ENCODE measurements at places on chromosomes 1 and 21.

DNA sequence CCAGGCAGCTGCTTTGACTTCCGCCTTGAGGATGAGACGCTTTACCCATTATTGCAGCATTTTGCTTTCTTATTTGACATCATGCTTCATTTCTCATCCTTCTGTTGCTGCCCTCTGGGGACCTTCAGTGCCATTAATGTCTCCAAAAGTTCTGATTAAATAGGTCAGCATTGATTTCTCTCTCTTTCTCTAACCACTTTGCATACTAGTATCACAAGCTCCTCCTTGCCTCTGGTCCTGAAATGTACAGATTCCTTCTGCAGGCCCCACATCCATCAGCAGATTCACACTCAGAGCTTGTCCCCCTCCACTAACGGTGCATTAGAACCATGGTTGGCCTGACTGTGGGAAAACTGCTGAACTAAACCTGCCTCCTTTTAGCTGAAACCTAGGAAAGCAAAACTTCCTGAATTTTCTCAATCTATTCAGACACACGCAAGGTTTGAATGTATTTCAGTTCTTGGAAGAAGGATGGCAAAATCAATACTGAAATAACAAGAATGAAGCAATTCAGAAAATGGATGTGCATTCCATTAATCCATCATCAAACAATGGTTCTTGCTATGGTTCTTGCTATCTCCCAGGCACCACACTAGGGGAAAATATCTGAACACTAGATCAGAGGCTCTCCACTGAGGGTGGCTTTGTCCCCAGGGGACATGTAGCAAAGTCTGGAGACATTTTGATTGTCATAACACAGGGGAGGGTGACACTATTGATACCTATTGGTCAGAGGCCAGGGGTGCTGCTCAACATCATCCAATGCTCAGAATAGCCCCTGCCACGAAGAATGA, 154.5 kb downstream of the PCP4 start:
- no peak for DNase-seq

- no peak for DNase-seq
Measured at GRCh38 chr1:106787520-106787919, 269.0 kb upstream of the PRMT6 start.

- DNase-seq: no peak
Measured at GRCh38 chr21:31204801-31205200, 139.3 kb downstream of the TIAM1 start.

DNA sequence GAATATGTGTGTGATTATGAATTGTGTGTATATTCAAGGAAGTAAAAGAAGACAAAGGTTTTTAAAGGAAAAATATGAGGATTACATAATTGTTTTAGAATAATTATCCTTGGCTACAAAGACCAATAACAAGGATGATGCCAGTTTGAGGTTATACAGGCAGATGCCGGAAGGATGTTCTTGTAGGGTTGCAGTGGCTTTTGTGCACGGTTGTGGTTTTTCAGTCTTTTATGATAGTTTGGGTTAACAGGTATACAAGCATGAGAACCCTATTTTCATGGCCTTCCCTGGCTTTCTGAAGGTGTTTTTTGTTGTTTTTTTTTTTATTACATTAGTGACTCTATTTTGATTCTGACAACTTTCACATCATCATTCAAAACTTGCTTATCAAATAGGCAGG, 4.9 kb downstream of the CR2 start:
- no peak for DNase-seq

GRCh38 chr1:118333601-118334210, 148.7 kb upstream of the SPAG17 start:
- no peak for DNase-seq

GRCh38 chr1:243962541-243962940, 88.5 kb upstream of the ZBTB18 start:
- DNase-seq: no peak

- no peak for DNase-seq
Measured at GRCh38 chr1:210597555-210598134, 268.9 kb downstream of the HHAT start.

DNA sequence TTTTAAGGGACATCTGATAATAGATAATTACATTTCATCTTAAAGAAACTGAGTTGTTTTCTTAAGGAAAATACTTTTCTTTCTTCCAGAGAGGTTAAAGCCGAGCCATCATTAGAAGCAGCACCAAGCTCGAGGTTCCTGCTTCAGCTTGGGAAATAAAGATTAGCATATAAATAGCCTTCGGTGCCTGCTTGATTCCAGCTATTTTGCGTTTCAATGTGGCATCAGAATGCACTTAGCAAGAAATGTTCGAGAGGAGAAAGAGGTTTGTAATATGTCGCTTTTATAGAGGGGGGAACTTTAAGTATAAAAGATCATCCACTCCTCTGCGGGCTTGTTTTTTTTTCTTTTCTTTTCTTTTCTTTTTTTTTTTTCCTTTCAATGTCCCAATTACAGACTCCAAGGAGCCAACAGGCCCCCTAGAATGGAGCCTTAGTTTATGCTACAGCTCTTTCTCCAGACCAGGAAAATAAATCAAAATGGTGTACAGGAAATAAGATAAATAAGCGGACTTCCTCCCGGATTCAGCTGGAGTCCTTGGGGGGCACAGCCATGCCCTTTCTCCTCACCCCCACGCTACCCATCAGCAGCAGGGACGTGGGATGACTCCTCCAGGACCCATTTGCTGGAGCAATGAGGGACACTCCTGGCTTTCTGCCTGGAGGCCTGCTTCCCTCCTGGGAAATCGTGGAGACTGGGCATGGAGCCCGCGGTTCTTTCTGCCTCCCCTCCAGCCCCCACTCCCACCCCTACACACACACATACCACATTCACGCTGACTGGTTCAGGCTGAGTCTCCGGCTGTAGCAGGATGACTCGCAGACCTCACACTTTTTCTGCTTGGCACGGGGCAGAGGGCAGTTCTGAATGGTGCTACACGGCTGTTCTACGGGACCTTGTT, 131.6 kb downstream of the RRAGC start:
- DNase-seq: no peak

DNA sequence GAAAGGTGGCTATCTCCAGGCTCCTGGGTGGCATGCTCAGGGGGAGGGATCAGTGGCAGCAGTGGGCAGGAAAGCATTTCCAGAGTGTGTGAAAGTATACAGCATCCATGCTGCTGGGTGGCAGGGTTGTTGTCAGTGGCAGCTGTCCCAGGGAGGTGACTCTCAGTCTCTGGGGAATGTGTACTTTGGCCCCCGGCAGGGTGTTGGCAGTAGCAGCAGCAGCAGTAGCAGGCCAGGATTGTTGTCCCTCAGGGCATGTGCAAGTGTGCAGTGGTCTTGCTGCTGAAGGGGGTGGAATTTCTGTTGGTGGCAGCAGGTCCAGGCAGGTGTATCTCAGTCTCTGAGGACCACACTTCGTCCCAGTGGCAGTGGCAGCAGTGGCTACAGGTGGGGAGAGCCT, 71.7 kb upstream of the GUCA2B start:
- no peak for DNase-seq

DNA sequence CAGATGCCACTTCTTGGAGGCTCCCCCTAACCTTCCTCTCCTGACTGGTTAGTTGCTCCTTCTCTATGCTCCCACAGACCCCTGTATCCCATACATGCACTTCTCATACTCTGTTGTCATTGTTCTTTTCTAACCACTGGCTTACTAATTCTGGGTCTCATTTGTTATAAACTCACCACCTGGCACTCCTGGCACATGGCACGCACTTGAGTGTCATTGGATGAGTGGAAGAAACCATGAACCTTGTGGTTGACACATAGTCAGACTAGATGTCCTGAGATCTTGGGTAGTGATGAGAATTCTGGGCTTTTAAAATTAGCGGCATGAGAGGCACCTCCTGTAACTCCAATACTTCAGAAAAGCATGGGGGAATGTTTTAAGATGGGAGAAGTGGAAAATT, 49.3 kb downstream of the TRIM62 start:
- no peak for DNase-seq

DNA sequence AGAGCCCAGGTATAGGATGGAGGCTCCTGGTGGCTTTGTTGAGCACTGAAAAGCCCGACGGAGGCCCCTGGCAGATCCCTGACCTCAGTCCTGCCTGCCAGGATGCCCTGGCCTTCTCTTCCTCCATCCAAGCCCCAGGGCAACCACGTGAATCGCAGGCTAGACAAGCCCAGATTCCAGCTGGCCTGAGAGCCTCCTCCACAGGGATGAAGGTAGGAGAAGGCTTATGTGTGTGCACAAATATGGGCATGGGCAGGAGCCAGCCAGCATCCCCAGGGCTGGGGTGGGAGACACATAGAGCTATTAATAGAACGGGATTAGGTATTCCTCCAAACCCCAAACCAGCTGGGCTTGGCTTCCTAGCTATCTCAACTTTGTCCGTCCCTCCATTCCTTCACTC, 4.0 kb upstream of the EXTL1 start:
- DNase-seq: no peak

DNA sequence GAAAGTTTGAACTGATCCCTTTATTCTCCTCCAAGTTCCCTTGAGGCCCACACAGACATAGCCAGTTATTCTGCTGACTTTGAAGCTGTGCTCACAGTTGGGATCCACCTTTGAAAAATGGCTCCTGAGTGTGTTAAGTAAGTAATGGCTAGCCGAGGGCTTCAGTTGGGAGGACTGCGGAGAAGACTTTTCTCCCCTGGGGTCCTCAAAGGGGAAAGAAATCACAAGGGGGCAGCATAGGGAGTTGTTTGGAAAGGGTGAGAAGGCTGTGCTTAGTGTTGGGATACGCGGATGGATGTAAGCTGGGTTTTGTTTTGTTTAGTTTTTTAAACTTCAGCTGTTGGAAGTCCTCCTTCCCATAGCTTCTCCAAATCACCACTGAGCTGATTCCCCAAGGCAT, 8.3 kb downstream of the PGM1 start:
- DNase-seq: no peak

DNA sequence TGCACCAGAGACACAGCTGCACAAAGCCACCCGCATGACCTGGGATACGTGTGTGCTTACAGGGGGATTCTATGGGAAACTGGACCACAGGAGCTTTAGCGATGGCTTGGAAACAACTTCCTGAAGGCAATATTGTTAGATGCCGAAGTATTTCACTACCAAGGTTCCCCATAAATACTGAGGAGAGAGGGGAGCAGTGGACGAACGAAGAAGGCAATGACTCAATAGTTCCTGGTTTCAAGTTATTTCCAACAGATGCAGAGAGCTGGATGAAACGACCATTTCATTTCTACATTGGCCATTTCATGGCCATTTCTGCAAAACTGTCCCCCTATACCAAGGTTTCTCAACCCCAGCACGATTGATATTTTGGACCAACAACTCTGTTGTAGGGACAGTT, 61.3 kb downstream of the CD34 start:
- DNase-seq: no peak

GRCh38 chr1:235650341-235651169, 971 bp upstream of the GNG4 start:
- no peak for DNase-seq

GRCh38 chr1:79524126-79524525, 517.6 kb upstream of the ADGRL4 start:
- no peak for DNase-seq

GRCh38 chr1:163796394-163796821, 474.7 kb downstream of the NUF2 start:
- DNase-seq: no peak

DNA sequence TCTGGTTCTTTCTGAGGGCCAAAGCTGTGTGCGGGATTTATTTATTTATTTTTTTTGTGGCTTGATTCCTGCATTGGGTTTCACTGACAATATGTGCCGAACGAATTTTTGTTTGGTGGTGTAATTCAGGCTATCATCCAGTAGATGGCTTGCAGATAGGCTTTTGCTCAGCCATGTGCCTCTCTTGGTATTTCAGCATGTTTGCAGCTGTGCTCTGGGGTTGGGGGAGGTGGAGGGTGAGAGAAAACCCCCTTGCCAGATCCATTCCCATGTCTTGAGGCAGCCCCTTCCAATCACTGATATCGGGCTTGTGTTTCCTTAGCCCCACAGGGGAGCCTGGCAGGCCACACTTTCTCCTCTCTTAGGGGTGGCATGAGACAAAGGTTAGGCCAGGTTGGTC, 302.4 kb downstream of the PTGER3 start:
- DNase-seq: no peak

- no peak for DNase-seq
Measured at GRCh38 chr1:45079533-45079932, 67.5 kb downstream of the UROD start.

GRCh38 chr1:156367383-156368156, 1.4 kb upstream of the RHBG start:
- no peak for DNase-seq

DNA sequence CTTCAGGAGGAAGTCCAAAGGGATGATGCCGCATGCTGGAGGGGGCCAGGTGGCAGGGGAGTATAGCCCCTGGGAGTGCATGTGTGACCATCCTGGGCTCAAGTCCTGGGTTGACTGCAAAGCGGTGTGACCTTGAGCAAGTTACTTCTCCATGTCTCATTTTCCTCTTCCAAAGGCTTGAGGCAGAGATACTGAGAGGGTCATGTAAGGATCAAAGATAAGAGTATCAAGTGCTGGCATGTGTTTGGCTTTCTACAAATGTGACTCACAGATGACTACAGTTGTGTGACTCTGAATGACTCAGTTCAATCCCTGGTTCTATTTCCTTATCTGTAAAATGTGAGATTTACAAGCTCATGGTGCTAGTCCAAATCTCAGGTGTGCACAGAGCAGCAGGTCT, 26.1 kb downstream of the PROK1 start:
- DNase-seq: no peak

DNA sequence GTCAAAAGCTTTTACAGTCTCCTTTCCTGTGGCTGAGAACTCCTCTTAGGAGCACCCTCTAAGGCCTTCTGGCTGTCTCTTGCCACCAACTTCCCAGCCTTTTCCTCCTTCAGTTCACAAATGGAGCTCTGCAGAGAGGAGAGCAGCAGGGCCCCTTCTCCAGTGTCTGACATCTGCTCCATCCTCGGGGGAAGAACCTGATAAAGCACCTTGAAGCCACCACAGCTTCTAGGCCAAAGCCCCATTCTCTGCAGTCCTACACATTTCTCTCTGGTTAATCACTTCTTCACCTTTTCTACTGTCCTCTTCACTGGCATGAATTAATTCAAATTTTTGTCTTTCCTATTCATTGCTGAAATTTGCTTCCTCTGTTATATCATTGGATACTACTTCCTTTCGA, 378.1 kb upstream of the POU3F1 start:
- no peak for DNase-seq

DNA sequence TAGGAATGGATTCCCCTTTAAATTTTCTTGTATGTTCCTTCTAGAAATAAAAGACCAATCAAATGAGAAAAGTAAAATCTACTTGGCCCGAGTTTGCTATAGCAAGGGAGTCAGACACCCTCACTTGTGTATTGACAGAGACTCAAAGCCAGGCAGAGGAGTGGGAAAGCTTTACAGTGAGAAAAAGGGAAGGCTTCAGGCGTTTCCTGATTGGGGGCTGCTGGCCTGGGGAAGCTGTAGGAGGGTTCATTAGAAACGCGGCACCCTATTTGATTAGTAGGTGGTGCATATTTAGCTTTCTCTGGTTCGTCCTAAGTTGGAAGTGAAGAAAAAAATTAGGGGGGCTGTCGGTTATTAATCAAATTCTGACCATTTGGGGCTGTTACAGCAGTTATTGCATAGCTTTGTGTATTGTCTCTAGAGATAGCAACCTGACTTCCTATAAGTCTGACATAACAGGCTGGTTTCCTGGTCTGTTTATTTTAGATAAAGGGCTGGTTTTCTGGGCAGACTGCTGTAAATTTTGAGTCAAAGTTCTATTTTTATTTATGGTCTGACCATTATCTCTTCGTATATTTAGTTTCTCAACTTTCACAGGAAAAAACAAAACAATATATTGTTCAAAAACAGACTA, 10.0 kb downstream of the SLC25A24 start:
- no peak for DNase-seq

Data from stimulated activated CD8-positive, alpha-beta memory T cell treated with anti-CD3 and anti-CD28 coated beads, Interleukin-15, amount 100 ng/mL, for 24 hours (primary cell).